ENCODE measurements at places on chromosomes 2 and 18.

DNA sequence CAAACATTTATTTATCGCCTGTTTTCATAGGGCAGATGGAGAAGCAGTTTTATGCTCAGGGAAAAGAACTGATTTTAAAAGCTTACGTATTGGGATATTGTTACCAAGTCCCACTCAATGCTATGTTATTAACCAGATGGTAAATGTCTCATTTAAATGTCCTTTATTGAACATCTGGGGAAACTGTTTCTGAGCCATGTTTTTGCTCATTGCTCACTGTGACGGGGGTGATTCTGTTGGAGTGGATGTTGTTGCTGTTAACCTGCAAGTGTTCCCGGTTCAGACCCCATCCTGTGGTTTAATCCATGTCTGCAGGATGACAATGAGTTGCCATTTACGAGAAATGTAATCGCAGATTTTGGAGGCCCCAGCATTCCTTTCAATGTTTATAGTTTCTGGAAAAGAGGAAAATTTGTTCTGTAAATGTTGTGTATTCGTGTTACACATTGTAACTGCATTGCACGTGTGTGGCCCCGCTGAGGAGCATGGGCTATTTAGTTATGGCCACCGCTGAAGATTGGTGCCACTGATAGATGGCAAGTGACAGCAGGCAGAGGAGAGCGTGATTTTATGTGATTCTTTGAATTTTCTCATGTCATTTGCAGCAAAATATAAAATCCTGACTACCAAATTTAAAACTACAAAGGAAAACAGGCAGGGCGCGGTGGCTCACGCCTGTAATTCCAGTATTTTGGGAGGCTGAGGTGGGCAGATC lies 174.8 kb upstream of the COPS8 start:
- DNase-seq, result no peak

DNA sequence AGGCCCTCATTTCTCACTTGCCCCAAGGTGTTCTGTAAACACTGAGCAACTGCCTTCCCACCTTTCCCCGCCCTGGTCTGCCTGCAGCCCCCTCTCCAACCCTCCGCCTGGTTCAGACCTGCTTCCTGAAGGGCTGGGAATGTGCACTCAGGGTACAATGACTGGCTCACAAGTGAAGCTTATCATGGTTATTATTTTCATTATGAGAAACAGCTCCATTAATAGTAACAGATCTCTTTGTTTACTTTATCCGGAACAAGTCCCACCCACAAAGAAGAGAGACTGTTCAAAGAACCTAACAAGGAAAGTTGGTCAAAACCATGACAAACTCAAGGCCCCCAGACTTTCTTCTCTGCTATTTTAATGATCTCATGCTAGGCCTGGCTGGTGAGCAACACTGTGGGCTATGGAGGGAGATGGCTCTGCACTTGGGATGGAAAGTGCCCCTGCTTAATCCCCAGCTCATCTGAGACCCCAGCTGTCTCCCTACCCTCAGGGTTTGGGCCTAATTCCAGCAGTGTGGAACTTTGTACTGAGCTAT lies 36.7 kb downstream of the ARHGAP25 start:
- no peak for DNase-seq

- peak; percentile 78 for DNase-seq
Measured at GRCh38 chr2:198309673-198310280, 505.4 kb downstream of the PLCL1 start.

DNA sequence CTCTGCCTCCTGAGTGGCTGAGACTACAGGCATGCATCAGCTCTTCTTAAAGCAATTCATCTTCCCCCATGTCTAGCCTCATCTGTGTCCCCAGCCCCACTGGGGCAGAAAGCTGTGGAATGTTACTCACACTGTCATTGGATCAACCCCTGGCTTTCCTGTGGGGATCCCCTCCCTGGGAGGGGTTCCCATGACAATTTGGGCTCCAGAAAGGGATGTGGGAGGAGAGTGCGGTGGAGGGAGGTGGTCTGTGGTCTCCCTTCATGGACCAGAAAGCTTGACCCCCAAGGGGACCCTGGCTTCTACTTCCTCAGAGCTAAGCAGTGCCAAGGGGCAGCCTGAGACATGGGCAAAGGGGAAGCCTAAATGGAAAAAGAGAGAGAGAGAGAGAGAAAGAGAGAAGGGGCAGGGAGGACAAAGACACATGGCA lies 1.3 kb downstream of the NGEF start:
- no peak for DNase-seq

DNA sequence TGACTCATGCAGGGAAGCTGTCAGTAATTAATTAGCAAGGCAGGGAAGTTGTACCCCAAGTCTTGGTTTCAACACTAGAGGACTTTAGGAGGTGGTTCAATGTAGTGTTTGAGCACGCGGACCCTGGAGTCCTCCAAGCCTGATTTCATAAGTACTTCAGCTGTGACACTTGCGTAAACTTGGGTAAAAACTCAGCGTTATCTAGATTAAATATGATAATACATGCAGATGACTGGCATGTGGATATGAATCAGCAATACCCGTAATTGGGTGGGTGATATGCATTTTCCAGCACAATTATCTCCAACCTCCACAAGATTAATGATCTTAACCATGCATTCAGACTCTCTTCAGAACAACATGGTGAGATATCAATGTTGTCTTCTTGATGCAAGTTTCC lies 5.2 kb downstream of the UGT1A7 start:
- DNase-seq, result no peak
